ENCODE measurements at places on chromosomes 12 and 14. TPM values are rescaled to one million over a fixed set of nuclear protein-coding genes. Genes with fewer than 3 reads are reported as not detected.

The RIPK3 gene
- polyA plus RNA-seq: 0.06 TPM

The MCRS1 gene
- polyA plus RNA-seq: 68.9 TPM

The PTPRQ gene
- not detected for polyA plus RNA-seq

The CARMIL3 gene
- 0.01 TPM for polyA plus RNA-seq

The MIP gene
- polyA plus RNA-seq: 0.06 TPM

The RERG gene
- not detected for polyA plus RNA-seq

The PPP4R4 gene
- 5.4 TPM for polyA plus RNA-seq

The ACOT6 gene
- polyA plus RNA-seq: not detected

The OR4K14 gene
- polyA plus RNA-seq: not detected

The KRT71 gene
- polyA plus RNA-seq: not detected

The STYK1 gene
- polyA plus RNA-seq: 3.6 TPM

The DEPDC4 gene
- polyA plus RNA-seq: 0.67 TPM

The OR6C2 gene
- not detected for polyA plus RNA-seq

The ADCY6 gene
- 12.9 TPM for polyA plus RNA-seq

The B4GALNT1 gene
- polyA plus RNA-seq: 10.8 TPM

The TCL1A gene
- not detected for polyA plus RNA-seq

The ARF6 gene
- 58.3 TPM for polyA plus RNA-seq

The PPP1R1A gene
- polyA plus RNA-seq: not detected

The KRR1 gene
- 41.0 TPM for polyA plus RNA-seq

The JPH4 gene
- 0.01 TPM for polyA plus RNA-seq

The EPYC gene
- not detected for polyA plus RNA-seq

The TMEM117 gene
- polyA plus RNA-seq: 7.3 TPM

The CMA1 gene
- not detected for polyA plus RNA-seq

Measured in mammary epithelial cell (primary cell).